Ascending aorta (tissue), 2 donors: ENCODE measurements at places on chromosomes 1 and 21. TPM values are rescaled to one million over a fixed set of nuclear protein-coding genes. Genes with fewer than 3 reads are reported as not detected.

Gene CCDC185
- total RNA-seq: not detected

Gene KRTAP21-1
- not detected for total RNA-seq

Gene OR2T35
- not detected for total RNA-seq

Gene CRYAA
- not detected for total RNA-seq

Gene ZMYM1
- total RNA-seq: 4.6 TPM

Gene APOBEC4
- not detected for total RNA-seq

Gene RNU1-2
- under 0.01 TPM for total RNA-seq

Gene TMEM222
- total RNA-seq: 28.6 TPM

Gene HDAC1
- total RNA-seq: 75.0 TPM

Gene LBR
- total RNA-seq: 21.1 TPM
